RPMI8226 (cell line): ENCODE measurements at places on chromosomes 5 and 9.

GRCh38 chr9:133351526-133351907 is 3.5 kb downstream of the RPL7A start:
- no peak for DNase-seq

DNA sequence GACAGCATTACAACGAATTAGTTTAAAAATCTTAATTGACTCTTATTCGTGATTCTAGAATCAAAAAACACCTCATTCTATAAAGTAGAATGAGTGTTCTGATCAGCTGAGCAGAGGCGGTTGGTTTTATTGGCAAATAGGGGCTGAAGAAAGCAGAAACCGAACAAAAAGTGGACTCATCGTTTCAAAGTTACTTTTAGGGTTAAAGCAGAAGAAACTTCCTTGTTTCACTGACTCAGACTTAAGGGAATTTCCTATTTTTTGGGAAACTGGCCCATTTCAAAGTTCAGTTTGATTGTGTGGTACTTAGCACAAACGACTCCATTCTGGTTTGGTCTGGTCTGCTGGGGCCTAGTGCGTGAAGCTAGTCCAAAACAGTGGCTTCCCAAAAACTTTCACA is 862 bp upstream of the NDUFB6 start:
- no peak for DNase-seq

- DNase-seq, result no peak
These were observed 86.0 kb upstream of the TBC1D2 start for GRCh38 chr9:98341157-98342097.

DNA sequence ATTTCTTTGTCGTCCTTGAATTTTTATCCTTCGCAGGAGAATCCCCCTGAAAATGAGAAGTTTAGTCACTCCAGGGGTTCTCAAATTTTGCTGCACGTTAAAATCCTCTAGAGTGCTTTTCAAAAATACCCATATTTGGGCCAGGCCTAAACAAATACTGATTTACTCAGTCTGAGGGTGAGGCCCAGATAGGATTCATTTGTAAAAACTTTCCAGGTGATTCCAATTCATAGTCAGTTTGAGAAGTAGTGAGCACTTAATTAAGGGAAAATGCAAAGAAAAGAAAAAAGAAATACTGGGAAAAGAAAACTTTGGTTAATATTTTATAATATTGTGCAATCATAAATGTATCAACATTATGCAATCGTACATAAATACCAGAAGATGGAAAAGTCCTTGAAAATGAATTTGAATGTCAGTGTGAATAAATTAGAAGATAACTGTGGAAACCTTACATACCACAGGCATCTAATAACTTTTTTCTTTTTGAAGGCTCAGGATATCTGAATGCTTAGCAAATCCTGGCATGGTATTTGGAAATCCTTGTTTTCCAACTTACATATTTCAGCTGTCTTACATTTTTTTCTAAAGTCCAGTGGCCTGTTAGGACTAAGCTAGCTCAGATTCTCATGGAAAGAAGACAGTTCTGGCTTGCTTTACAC is 116.5 kb upstream of the DAPK1 start:
- no peak for DNase-seq

DNA sequence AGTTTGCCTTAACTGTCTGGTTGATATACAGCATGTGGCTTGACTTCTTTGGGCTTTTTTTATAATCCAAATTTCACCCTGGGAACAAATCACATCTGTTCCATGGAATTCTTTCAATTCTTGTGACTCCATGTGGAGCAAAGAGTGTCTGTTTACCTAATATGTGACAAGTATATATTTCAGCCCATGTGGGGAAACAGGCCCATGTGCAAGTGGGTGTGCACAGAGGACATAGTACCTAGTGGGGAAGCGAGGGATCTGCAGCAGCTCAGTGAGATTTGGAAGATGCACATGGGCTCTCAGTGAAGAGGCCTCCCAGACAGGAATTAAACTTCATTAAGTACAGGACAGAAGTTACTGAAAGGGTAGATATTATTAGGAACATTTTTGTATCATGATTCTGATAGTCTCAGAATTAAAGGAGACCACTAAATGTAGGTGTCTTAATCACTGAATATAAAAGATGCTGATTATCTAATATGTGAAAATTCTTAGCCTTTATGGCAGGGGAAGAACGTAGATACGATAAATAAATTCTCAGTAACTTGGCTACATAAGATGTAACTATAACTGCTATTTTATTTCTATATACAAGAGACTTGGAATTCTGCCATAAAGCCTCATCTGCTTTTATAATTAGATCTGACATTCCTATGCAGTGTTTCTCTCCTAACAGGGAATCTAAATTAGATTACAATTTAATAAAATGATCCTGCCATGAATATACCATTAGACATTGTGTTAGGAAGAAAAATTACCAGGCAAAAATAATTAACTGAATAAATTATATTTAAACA is 181.2 kb downstream of the SLC12A2 start:
- no peak for DNase-seq

DNA sequence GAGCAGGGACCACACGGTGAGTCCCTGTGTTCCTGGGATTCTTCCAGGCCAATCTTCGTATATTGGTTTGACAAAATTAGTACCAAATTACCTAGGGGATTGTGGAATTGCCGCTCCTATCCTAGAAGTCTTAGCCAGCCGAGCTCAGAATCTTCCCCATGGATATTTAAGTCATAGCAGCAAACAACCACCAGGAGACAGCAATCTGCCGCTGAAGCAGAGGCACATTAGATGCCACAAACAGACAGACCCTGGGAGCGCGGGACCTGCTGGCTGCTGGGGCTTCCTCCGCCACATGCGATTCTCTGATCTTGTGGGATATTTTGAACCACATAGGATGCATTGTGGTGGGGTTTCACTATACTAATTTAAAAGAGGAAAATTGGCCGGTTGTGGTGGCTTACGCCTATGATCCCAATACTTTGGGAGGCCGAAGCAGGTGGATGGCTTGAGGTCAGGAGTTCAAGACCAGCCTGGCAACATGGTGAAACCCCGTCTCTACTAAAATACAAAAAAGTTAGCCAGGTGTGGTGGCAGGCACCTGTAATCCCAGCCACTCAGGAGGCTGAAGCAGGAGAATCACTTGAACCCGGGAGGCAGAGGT is 31.7 kb upstream of the ZBTB43 start:
- DNase-seq, result peak; percentile 53

DNA sequence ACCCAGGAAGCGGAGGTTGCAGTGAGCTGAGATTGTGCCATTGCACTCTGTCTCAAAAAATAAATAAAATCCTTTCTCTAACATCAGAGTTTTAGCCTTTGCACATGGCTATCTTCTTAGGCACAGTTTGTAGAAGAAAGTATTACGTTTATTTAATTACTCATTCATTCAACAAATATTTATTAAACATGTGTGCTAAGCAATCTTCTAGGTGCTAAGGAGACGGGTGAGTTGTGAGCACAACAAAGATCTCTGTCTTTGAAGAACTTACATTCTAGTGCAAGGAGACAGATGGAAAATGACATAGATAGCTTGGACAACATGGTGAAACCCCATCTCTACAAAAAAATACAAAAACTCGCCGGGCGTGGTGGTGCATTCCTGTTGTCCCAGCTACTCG is 122.3 kb upstream of the MYO10 start:
- no peak for DNase-seq

- DNase-seq, result no peak
These were observed 17.2 kb downstream of the MED10 start for GRCh38 chr5:6361101-6361500.

- peak; percentile 90 for DNase-seq
These were observed at the start of gene CXXC5 for GRCh38 chr5:139648205-139649081. Gene CXXC5, plus strand, starts transcription at chr5:139648349. Its CDS starts 32,175 bp downstream, at chr5:139680524.

- DNase-seq, result peak; percentile 71
These were observed 38.5 kb upstream of the NR4A3 start for GRCh38 chr9:99782962-99783718.

- no peak for DNase-seq
These were observed 95.6 kb downstream of the OLFM1 start for GRCh38 chr9:135183069-135183468.

DNA sequence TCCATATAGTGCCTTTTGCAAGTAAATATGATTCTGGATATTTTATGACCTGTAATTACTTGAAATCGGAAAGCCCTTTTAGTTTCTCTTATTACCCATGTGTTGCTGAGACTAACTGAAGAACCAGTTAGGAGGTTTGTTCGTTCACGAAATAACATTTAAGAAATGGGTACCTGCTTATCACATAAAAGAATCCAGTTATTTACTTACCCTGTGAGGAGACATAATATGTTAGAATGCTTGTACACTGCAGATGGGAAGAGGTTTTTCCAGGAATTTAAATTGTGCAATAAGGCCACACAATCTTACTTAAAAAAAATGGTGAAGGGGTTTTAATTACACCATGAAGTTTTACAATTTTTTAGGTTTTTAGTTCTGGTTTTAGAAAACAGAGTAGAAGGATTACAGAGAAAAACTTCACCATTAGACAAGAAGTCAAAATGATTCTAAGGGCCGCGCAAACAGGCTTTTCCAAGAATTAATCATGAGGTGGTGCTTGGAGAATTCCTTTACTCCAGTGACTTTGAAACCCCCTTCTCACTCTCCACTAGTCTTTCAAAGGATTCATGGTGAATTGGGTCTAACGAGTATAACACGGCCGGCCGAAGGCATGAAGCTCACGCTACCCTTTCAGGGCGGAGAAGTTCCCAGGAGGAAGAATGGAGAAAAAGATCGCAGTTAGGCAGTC is 1.1 kb upstream of the PTGER4 start:
- DNase-seq, result no peak
